Astrocyte (in vitro differentiated cells and primary cell): ENCODE measurements at places on chromosomes 7 and 10. TPM values are rescaled to one million over a fixed set of nuclear protein-coding genes. Genes with fewer than 3 reads are reported as not detected.
A peak's percentile ranks its signal among the peaks of the same experiment; 100 is the strongest.

OR2A2 gene
- total RNA-seq: not detected in 2 replicates

DNA sequence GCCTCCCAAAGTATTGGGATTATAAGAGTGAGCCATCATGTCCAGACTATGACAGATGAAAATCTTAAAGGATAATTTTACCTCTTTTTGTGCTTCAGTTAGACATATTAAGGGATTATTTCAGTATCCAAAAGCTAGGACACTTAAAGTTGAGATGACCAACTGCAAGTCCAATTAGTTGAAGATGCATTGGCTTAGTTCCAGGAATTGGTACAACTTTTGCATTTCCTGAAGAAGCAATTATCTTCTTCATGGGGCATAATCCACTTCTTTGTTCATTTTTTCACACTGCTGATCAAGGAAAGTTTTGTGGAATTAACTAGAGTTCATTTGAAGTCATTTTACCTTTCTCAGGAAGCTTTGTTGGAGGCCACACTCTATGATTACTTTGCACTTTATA, 72.0 kb upstream of the HECW1 start:
- no peak for DNase-seq

MYL10 gene
- total RNA-seq: 0.73 and 2.8 TPM in 2 replicates

DNA sequence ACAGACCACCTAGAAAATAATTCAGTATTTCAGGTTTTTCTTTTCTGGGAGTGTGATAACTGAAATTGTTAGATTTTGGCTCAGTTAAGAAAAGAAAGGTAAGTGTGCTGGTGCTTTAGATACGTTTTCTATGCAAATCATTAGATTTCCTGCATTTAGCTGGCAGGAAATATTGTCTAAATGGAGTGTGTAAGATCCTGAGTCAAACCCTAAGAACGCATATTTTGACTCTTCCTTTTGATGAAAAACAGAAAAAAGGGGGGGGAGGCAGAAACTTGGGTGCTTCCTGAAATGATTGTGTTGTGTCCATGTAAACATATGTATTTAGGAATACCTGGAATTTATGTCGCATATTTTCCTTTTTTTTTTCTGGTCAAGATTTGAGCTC, 1.2 kb downstream of the GRK5 start:
- DNase-seq: no peak

DNA sequence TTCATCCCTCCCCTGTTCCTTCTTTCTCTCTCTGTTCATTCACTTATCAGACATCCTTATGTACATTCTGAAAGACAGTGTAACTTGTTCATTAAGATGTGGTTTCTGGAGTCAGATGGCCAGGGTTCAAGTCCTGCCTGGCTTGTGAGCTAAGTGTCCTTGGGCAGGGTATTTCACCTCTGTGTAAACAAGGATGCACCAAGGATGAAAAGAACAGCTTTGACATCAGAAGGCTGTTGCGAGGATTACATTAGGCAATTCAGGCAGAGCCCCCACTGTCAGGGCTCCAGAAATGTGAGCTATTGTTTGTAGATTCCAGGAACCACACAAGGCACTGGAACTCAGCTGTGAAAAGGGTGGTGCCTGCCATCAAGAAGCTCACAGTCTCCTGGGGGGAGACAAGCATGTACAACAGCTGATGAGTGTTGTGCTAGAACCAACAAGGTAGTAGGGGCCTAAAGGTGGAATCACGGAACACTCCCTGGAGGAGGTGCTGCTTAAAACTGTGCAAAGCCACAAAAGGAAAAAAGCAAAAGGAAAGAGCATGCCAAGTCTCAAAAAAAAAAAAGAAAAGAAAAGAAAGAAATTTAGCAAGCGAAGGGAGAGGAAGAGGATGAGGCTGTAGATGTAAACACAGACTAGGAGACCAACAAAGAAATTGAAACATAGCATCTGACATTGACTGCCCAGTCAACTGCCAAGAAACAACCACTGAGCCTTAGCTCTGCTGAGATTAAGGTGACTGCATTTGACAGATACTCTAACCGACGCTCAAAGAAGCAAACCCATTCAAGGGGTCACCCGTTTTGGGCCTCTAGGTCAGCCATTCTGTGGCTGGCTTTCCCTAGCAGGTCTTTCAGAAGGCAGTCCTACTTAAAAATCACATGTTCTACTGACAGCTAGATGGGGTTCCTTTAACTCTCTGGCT, 12.5 kb downstream of the PDLIM1 start:
- peak; percentile 46 for DNase-seq
